ENCODE measurements at places on chromosomes 16 and 17.

GRCh38 chr16:4537376-4538343 lies 913 bp downstream of the CDIP1 start:
- no peak for DNase-seq

DNA sequence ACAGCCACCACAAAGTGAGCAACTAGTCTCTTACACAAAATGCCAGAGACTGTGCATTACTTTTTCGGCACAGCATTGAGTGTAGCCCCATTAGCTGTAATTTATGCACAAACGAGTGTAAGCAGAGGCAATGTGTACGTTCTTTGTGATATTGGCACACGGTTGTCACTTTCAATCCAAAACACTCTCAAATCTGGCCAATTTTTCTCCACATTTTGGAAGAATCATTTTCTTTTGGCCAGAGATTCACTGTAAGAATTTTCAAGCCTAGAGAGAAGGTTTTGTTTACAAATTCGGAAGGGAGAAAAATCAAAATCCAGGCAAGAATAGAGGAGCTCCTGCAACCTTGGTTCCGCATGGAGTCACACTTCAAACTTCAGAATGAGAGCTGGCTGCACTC lies 15.4 kb upstream of the KIF2B start:
- DNase-seq: no peak

GRCh38 chr16:75701361-75701760 lies at the start of gene DUXB:
Gene DUXB (minus strand): TSS chr16:75701461. CDS start chr16:75701418, 43 bp downstream.
- DNase-seq: no peak

- DNase-seq: no peak
Observed at GRCh38 chr17:33966410-33967059, 288.6 kb upstream of the CCL2 start.

- DNase-seq: no peak
Observed at GRCh38 chr17:57478478-57479250, 222.3 kb downstream of the MSI2 start.

GRCh38 chr16:56075732-56076388 lies 115.4 kb upstream of the GNAO1 start:
- no peak for DNase-seq

- no peak for DNase-seq
Observed at GRCh38 chr16:64866021-64866420, 255.8 kb downstream of the CDH11 start.

- no peak for DNase-seq
Observed at GRCh38 chr16:67245674-67246080, 1.6 kb downstream of the FHOD1 start.

DNA sequence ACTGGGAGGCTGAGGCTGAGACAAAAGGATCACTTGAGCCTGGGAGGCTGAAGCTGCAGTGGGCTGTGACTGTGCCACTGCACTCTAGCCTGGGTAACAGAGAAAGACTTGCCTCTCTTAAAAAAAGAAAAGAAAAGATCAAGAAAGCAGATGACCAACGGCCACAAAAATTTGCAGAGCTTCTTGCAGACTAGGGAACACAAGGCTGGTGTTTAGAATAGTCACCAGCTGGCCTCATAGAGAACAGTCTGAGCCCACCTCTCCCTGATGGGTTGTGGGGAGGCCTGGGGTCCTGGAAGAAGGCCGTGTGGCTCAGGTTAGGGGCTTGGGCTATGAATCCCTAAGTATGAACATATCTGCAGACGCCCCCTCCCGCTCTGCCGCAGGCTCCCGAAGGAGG lies 73.7 kb upstream of the MED9 start:
- DNase-seq: no peak

DNA sequence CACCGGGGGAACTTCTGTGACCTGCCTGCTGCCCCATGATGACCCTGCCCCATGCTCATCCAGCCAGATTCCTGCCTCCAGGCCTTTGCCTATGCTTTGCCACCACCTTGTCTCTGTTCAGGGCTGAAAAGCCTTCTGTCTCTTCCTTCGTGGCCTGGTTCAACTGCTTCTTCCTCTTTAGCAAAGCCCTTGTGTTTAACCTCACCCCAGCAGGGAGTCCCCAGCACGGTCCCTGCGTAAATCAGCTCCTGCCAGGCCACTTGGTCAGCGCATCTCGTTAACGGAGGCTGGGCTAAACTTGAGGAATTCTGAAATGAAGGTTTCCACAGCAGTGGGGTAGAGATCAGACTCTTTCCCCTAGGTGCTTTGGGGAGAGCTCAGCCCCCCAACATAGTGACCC lies 16.1 kb upstream of the KCNJ12 start:
- DNase-seq: no peak

GRCh38 chr16:13791095-13791494 lies 128.9 kb upstream of the ERCC4 start:
- no peak for DNase-seq

GRCh38 chr16:88783391-88784073 lies 1.5 kb downstream of the PIEZO1 start:
- no peak for DNase-seq

GRCh38 chr17:47246120-47246519 lies 7.5 kb upstream of the ITGB3 start:
- DNase-seq: no peak

GRCh38 chr17:32461853-32462617 lies 17.7 kb downstream of the PSMD11 start:
- no peak for DNase-seq

DNA sequence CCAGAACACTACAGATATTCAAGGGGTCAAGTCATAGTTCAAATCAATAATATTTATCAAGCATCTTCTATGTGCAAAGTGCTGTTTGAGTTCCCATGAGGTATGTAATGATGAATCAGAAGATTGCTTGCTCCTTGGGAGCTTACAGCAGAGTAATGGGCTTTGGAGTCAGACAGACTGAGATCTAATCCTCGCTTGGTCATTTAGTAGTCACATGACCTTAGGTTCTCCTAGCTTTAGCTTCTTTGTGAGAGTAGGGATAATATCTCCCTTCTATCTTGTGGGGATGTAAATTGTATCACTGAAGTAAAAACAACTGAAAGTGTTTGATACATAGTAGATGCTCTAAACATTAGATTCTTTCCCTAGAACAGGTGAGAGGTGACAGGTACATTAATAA lies 30.1 kb downstream of the SNX11 start:
- no peak for DNase-seq

- DNase-seq: no peak
Observed at GRCh38 chr17:5049314-5049841, 14.2 kb upstream of the SLC52A1 start.

GRCh38 chr17:73956595-73957465 lies 246.6 kb upstream of the RPL38 start:
- DNase-seq: no peak

- no peak for DNase-seq
Observed at GRCh38 chr17:180381-181244, 837 bp downstream of the DOC2B start.

DNA sequence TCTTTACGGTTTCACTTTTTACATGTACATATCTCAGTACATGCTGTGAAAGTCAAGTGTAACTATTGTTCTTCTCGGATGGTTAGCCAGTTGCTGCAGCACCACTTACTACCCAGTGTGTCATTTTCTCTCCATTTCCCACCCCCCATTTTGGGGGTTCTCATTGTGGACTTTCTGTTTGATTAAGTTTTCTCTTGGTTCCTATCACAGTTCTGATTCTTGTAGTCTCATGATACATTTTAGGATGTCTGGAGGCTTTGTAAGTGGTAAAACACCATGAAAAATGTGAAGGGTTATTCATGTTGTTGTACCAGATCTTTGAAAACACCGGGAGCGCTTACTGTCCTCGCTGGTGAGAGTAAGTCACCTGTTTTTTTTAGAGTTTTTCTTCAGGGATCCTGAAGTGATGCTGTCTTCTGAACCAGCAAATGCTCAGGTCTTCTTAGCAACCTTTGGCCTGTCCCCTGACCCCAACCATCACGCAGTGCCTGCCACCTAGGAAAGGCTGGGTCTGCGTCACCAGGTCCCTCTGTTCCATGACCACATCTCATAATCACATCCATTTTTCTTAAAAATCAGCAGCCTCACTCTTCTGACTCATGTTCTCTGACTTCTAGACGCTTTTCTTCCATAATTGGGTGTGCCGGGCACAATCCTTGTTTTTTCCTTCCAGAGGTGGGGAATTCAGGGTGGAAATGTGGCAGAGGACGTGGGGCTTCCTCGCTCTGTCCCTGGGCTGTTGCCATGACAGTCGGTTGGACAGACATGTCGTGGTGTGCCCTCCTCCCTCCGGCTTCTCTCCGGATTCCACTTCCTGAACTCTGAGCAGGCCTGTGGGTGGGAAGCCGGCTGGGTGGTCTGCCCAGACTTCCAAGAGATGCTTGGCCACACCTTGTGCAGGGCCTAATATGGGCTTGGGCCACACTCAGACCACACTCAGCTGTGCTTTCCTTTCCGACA lies 102.6 kb downstream of the NTN1 start:
- DNase-seq: no peak

- no peak for DNase-seq
Observed at GRCh38 chr17:53463363-53463762, 359.4 kb upstream of the KIF2B start.

GRCh38 chr17:78416791-78417530 lies 38.5 kb downstream of the PGS1 start:
- DNase-seq: no peak

DNA sequence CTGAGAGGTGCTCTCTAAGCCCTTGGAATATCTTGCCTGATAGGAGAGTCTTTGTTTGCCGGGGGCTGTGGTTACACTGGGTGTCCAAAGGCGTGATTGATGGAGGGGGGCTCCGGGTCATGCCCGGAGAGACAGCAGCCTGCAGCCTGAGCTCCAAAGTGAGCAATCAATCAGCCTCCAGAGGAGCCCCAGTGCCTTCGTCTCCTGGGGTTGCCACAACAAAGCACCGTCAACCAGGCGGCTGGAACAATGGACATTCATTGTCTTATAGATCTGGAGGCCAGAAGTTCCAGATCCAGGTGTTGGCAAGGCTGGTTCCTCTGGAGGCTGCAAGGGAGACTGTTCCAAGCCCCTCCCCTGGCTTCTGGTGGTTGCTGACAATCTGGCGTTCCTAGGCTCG lies 24.0 kb upstream of the GINS2 start:
- no peak for DNase-seq

DNA sequence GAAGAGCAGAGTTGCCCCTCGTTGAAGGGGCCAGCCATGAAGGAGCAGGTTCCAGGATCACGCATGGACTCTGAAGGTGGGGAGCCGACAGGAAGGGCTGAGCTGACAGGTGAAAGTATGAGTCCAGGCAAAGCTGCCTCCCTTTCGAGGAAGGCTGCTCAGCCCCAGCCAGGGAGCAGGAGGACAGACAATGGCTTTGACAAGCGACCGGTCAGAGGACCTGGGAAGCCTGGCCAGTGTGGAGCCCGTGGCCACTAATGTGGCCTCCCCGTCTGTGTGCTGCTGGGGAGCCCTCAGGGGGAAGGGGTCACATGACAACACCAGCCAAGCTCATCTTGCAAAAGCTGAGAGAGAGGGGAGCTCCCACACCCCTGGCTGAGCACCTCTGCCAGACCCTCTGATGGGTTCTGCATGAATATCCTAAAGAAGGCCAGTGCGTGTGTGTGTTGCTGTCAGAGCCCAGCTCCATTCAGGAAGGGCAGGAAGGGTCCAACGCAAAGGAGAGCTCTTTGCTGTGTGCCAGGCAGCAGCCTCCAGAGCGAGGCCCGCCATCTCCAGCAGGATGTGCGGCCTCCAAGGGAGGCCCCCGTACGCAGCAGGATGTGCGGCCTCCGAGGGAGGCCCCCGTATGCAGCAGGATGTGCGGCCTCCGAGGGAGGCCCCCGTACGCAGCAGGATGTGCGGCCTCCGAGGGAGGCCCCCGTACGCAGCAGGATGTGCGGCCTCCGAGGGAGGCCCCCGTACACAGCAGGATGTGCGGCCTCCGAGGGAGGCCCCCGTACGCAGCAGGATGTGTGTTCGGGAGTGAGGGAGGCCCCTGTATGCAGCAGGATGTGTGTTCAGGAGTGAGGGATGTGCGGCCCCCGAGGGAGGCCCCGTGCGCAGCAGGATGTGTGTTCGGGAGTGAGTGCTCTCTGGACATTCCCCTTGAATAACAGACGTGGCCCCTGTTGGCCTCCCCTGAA lies 102.1 kb upstream of the CHMP6 start:
- no peak for DNase-seq

DNA sequence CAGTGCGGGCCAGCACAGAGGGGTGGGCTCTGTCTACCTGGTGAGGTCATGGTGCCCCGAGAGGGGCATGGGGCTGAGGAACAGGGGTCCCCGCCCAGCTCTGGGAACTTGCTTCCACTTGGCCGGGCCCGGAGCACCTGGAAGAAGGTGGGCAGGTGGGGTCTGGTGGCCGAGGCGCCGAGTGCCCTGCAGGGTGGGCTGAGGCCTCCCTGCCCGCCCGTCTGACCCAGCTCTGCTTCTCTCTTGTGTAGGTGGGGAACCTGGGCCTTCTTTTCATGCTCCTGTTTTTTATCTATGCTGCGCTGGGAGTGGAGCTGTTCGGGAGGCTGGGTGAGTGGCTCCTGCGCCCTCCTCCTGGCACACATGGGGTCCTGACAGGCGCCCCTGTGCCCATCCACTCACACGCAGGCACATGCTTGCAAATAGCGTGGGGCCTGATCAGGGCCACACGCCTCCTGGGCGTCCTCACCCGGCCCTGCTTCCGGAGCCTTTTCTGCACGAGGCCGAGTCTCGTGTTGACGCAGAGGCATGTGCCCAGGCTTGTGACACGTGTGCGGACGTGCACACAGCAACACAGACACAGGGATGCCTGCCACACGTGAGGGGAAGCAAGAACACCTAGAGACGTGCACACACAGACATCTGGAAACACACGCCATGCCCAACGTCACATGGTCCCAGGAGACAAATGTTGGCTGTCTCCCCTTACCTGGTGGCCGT lies 8.2 kb downstream of the TPSG1 start:
- DNase-seq: no peak

DNA sequence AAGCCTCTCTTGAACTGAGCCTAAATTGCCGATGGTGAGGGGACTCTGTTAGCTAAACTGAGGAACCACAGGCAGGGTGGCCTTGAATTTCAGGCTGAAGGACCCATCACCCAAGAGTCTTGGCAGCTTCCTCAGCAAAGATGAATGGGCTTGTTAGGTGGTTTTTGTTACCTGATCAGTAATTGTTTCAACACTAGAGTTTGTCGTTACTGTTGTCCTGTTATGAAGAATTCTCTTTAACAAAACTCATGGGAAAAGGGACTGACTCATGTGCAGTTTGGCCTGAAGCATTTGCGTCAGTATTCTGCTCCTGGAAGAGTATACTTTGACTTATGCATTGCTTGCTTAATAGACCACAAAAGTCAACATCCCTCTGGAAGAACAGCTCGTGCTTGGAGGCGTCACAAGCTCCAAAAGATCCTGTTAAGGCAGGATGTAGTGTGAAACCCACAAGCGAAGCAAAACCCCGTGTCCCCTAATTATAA lies 206.0 kb downstream of the IRX3 start:
- peak; percentile 40 for DNase-seq

GRCh38 chr16:85586380-85587104 lies 26.6 kb upstream of the GSE1 start:
- no peak for DNase-seq

GRCh38 chr16:63066552-63066951 lies 1030.3 kb upstream of the CDH8 start:
- no peak for DNase-seq

GRCh38 chr17:29214215-29215146 lies 32.2 kb upstream of the CRYBA1 start:
- DNase-seq: no peak

DNA sequence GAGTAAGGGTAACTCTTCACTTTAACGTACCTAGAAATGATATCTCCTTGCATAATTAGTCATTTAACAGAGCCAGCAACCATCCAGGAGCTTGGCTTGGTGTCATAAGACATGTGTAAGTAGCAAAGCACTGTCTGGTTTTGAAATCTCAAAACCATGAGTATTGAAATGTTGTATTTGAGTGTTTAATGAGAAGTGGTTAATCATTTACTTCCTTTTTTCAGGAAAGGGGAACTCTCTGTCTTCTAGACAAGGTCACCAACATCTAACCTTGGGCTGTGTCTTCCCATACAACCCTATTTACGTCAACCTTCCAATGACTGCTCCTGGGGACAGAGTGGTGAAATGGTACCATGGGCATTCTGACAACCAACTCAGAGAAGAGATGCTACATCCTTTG lies 27.1 kb downstream of the PMP22 start:
- no peak for DNase-seq

Data from AG09319 (cell line).